Mammary epithelial cell (primary cell): ENCODE measurements at places on chromosomes 5 and 9.

DNA sequence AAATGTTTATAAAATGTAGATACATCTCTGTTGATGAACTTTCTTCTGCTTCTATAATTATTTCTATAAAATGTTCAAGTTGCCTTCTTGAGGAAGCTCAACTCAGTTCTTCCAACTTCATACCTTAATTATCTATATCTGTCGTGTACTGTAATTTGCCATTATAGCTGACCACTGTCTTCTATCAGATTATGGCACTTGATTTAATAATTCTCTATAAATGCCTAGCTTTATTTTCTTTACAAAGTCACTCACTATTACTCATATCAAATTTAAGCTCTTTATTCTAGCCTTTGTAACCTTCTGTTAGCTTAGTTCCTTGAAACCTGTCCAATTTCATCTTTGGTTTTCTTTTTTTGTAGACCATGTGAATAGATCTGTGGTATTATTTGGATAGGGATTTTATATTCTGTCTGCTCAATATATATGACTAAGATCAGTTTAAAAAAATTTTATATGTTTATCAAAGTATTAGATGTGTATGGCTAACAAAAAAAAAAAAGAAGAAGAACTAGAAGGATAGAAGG lies 39.5 kb downstream of the SMC5 start:
- no peak for DNase-seq

DNA sequence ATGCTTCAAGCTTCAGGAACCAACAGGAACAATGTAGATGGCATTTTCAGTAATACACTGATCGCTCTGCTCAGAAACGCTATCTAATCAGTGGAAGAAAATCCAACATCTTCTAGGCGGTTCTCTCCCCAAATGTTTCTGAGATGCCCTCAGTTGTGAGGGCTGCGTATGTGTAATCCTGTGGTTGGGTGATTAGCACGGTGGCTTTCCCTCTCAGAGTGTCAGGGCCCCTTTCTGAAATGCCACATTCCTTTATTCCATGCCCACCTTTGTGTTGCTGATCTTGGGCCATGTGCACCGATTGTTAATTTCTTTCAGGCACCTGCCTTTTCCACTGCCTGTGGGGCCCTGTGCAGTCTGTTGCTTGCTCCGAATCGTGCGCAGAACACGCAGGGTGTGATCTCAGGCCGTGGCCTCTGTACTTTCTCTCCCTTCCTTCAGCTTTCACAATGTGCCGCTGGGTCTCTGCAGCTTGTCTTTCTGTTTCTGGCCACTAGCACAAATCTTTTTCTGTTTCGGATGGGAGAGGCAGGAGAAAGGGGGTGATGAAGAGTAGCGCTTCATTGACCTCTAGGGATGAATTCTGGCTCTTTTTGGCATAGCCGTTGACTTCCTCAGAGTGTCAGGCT lies 324.0 kb downstream of the PARP8 start:
- no peak for DNase-seq

DNA sequence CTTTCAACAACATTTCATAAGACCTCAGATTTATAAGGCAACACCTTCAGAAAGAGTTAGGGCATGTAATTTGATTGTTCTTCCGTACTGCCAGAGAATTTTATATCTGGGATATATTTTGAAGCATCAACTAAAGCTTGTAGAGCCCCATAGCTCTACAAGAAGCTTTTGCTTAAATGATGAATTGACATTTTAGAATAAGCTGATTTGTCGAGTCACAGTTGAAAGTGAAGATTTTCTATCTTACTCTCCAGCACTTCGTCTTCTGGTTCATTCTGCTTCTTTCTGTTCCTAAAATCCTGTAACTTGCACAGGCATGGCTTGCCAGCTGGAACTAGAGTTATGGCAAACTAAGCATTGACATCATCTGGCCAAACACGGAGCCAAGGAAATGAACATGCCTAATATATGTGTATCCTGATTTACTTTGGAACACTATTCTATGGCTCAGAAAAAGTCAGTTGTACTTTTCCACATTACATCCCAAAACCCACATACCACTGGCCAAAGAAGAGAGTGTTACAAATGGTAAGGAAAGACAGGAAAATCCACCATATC lies 68.6 kb upstream of the MAST4 start:
- no peak for DNase-seq

- peak; percentile 88 for DNase-seq
Observed at GRCh38 chr9:2722715-2723114, 5.4 kb downstream of the KCNV2 start.

- peak; percentile 54 for DNase-seq
Observed at GRCh38 chr9:94870793-94871558, 144.5 kb downstream of the AOPEP start.

- DNase-seq = no peak
Observed at GRCh38 chr9:137439158-137439714, 1.9 kb downstream of the ENTPD8 start.

- DNase-seq = peak; percentile 40
Observed at GRCh38 chr5:141192110-141192725, at the start of gene PCDHB10. TSS of gene PCDHB10 (plus strand) at chr5:141192353. CDS start at chr5:141192553, 200 bp downstream.

GRCh38 chr5:132753135-132753987 lies 6.1 kb downstream of the CCNI2 start:
- peak; percentile 24 for DNase-seq

GRCh38 chr5:73957397-73958001 lies 331.5 kb downstream of the ARHGEF28 start:
- DNase-seq = peak; percentile 93

DNA sequence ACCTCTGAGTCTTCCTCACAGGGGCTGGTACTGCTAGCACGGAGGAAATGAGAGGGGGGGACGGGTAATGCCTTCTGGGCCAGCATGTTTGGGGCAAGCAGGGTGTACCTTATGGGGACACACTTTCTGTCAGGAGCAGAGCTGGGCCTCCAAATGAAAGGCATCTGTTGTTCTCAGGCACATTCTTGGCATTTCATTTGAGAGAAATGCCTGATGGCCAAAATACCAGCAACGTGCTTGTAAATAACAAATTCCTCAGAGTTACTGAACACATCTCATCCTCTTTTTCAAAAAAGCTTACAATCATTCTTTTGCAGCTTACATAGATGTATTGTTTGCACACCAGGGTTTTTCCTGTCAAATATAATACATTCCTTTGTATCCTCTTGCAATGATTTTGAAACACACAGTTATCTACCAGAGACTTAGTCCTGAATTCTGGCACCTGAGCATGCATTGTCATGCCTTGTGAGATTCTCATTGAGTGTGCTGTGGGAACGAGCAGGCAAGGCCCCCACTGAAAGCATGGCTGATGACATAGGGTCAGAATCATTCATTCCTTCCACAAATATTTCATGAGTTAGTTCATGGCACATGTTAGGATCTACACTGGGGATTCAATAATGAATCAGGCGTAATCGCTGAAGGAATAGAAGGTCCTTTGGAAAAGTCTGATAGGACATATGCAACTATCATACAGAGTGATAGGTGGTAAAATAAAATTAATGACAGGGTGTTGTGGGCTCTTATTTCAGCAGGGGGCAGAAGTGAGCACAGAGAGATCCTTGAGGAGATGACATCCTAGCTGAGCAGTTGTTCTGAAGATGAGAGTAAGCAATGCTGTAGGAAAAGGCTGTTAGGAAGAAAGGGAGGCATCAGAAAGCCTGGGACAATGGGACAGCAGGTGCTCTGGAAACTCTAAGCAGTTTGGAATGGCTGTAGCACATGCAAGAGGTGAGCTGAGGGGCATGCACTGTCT lies 260.9 kb upstream of the TUT7 start:
- DNase-seq = peak; percentile 35

DNA sequence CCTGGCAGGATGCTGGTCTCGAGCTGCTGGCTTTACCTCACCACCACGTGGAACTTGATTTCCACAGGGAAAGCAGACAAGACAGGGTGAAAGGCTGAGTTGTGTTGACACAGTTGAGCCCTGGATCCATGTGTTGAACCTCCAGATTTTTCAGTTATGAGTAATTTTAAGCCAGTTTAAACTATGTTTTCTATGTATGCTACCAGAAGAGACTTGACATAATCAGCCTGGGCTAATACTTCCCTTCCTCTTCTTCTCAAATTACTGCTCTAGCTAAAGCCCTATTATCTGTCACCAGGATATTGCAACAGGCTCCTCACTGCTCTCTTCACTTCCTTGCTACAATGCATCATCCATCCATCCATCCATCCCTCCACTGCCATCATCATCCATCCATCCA lies 12.0 kb upstream of the PHYKPL start:
- DNase-seq = peak; percentile 22

GRCh38 chr9:4235871-4236804 lies 63.7 kb downstream of the GLIS3 start:
- DNase-seq = peak; percentile 73

DNA sequence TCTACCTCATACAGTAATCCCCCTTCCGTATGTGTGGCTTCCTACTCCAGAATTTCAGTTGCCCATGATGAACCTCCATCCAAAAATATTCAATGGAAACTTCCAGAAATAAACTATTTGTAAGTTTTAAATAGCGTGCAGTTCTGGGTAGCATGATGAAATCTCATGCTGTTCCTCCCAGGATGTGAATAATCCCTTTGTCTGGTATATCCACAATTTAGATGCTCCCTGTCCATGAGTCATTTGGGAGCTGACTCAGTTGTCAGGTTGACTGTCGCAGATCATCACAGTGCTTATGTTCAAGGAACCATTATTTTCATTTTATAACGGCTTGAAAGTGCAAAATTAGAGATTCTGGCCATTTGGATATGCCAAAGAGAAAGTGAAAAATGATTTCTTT lies 290.1 kb upstream of the CDH9 start:
- DNase-seq = peak; percentile 85

- DNase-seq = peak; percentile 48
Observed at GRCh38 chr5:143312822-143313221, 90.7 kb downstream of the NR3C1 start.

DNA sequence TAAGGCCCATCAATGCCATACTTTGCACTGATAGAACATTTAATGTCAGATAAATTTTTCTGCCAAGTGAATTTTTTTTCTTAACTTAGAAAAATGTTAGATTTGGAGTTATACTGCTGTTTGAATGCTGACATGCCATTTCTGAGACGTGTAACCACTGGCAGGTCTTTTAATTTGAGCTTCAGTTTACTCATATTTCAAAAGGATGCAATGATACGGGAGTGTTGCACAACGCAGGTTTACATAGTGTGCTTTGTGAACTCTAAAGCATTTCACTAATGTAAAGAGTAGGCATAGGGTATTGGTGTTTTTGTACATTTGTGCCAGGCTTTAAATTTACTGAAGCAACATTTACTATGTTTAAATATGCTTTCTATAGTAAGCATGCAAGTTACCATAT lies 4.2 kb downstream of the ZBTB43 start:
- DNase-seq = peak; percentile 62

DNA sequence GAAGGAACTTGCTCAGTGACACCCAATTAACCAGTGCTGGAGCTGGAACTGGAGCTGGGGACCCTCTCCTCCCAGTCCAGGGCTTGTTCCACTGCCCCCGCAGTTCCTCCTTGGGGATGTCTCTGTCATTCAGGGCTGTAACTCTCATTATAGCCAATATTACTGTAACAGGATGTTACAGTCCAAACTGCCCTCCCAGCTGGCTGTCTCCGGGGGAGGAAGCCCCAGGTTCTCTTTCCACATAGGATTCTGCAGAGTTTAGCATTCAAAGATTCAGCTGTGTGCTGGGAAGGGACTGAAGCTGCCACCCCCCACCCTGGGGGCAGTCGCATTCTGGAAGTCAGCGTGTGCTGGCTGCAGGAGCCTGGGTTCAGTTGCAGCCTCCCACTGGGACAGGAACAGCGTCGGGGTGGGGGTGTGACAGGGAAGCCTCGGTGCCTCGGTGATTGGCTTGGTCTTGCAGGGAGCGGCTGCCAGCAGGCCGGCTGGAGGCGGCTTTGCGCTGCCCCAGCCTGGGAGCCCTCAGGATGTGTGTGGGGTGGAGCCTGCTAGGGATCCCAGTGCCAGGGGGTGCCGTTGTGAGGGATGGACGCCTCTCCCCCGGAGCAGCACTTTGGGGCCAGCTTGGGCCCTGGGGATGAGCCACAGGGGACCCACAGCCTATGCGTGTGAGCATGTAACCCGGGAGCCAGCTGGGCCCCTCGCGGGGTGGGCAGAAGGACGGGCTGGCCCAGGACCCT lies 101.1 kb downstream of the RGS3 start:
- DNase-seq = peak; percentile 85

- no peak for DNase-seq
Observed at GRCh38 chr5:81417052-81417451, 23.1 kb upstream of the ACOT12 start.

DNA sequence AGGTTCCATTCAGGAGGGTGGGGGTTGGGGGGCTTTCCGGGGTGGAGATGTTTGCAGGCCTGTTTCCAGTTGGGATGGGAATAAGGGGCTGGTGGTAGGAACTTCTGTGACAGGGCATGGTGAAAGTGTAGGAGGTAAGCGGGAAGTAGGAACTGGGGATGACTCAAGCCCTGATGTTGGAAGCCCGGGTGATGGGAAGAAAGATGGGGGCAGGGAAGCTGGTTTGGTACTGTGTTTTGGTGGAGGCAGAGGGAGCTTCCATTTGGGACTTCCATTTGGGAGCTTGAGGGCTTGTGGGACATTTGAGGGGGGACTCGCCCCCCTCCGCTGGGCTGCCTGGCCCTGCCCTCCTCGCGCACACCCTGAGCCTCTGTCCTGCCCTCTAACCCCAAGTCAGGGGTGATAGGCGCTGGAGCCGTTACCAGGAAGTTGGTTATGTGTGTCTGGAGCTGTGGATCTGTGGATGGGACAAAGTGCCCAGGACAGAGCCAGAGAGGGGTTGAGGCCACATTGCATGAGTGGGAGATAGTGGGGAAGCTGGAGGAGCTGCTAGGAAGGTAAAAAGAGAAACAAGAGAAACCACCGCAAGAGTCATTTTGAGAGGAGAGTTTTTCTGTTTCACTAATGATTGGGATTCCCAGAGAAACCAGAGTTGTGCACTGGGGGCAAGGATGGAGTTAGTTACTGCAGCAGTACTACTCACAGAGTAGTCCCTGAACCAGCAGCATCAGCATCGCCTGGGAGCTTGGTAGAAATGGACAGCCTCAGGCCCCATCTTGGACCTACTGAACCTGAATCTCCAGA lies 6.6 kb downstream of the RGS14 start:
- no peak for DNase-seq

GRCh38 chr9:16619914-16620520 lies 250.5 kb downstream of the BNC2 start:
- no peak for DNase-seq

DNA sequence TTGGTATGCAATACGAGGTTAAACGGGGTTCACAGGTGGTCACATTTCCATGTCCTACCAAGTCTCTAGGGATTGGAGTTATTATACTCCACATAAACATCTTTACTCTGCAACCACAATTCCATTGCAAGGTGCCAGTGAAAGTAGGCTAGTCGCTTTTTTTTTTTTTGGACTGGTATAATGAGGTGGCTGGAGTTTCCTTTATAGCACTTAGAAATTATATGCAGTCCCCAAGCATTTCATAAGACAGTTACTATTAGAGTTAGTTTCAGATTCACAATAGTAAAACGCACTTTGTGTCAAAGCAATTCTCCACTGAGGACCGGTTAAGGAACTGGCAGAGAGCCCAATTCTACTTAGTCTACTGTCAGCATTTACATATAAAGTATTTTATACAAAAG lies 1.4 kb downstream of the MEF2C start:
- DNase-seq = no peak

GRCh38 chr5:34040472-34040871 lies 2.5 kb downstream of the C1QTNF3 start:
- DNase-seq = no peak
